ENCODE measurements at places on chromosomes 1 and 21.

GRCh38 chr1:97139512-97139911 is 417.9 kb downstream of the PTBP2 start:
- DNase-seq, result no peak

GRCh38 chr1:218339267-218339831 is 5.8 kb upstream of the TGFB2 start:
- no peak for DNase-seq

DNA sequence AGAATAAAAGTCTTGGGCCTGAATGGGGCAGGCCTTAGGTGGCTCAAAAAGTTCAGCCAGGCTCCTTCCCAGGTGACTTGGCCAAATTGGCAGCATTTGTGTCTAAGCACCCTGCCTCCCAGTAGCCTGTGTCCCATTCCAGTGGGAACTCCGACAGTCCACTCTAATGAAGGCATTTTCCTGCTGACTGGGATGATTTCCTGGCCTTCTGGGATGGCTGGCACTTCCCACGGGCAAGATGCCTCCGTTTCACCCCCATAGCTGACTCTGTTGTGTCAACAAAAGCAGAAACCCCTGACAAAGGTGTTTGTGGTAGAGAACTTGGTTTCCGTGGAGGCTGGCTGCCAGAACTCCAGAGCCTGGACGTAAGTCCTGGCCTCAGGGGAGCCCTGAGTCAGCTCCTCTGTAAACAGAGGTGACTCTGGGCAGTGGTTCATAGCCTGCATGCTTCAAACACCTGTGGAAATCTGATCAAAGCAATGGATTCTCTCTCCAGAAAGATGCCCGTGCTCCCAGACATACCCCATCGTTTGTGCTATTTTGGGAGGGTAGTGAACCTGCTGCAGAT is 36.6 kb downstream of the WNT3A start:
- no peak for DNase-seq

DNA sequence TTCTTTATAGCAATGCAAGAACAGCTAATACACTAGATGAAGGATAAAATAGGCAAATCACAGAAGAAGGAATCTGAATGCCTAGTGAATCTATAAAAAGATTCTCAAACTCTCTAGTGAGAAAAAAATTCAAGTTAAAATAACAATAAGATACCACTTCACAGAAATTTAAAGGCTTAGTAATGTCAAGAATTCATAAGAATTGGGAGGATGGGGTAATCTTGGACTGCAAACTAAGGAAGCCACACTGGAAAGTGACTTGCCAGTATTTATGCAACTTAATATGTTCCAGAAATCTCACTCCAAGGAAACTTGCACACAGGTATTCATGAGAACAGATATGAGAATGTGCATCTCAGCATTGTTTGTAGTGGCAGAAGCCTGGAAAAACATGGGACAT is 38.9 kb upstream of the PRRC2C start:
- DNase-seq, result no peak

DNA sequence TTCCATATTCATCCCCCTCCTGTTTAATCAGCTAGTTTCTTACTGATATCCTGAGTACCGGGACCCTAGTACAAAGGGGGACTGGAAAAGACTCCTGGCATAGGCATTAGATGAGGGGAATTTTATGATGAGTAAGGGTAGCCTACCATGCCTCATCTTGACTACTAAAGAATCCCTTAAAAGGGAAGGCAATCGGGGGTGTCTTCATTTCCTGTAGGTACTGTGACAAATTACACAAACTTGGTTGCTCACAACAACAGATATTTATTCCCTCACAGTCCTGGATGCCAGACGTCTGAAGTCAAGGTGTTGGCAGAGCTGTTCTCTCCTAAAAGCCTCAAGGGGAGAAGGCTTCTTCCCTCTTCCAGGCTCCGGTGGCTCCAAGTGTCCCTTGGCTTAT is 28.9 kb upstream of the RUNX1 start:
- DNase-seq, result no peak

DNA sequence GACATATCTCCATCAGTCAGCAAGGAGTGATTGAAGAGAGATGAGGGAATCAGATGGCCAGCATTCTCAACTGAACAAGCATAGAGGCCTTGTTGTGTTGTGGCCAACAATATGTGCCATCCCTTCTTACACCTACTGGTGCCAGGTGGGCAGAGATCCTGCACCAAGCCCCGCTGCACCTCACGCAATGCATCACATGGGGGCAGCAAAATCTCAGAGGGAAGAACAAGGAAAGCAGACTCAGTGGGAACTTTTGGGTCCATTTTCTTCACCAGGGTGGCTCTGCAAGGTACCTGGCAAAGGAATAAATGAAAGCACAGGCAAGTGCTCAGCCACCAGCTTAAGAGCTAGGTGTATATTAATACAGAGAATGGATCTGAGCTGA is 33.2 kb downstream of the HSD3B2 start:
- DNase-seq, result no peak

DNA sequence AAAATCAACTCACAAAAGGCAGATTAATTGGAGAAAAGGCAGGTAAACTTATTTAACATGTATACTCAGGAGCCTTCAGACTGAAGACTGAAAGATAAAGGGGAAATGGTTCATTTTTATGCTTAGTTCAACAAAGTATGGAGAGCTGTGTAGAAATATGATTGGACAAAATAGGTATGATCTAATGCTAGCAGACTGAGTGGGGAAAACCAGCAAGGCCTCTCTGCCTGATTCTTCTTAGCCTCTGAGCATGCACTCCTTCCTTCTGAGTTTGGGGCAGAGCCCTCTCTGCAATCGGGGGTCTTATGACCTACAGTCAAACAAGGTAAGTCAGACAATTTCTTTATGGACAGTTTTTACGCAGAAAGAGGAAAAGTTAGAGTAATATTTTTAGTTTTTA is 38.8 kb upstream of the SUCO start:
- DNase-seq, result no peak

DNA sequence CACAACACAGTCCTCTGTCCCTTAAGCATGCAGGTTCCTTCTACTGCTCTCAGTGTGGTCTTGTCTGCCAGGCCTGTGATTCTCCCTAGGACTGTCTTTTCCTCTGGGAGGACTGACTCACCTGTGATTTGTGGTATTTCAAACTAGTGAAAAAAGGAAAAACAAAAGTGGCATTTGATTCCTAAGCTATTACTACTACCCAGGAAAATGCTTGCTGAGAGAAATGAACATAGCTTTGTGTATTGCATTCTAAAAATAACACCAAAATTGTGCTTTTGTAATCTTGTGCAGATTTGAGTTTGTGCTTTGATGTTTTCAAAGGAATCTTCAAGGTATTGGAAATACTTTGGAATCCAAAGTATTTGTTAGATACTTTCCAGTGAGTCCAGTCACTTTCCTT is 57.0 kb downstream of the GPR161 start:
- DNase-seq, result no peak

DNA sequence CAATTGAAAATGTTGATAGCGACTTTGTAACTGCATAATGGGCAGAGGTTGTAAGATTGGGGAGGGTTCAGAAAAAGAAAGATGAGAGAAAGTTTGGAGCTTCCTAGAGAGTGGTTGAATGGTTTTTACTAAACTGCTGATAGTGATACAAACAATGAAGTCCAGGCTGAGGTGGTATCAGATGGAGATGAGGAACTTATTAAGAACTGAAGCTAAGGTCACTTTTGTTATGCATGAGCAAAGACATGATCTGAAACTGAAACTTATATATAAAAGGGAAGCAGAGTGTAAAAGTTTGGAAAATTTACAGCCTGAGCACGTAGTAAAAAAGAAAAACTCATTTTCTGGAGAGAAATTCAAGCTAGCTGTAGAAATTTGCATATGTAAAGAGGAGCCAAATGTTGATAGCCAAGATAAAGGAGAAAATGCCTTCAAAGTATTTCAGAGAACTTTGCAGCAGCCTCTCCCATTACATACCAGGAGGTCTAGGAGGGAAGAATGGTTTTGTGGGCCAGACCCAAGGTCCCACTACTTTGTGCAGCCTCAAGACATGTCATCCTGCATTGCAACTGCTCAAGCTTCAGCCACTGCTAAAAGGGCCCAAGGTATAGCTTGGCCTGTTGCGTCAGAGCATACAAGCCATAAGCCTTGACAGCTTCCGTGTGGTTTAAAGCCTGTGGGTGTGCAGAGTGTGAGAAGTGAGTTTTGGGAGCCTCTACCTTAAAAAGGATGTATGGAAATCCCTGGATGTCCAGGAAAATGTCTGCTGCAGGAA is 843.9 kb downstream of the AMY1C start:
- no peak for DNase-seq

GRCh38 chr1:2546515-2547209 is 9.5 kb upstream of the TNFRSF14 start:
- DNase-seq, result peak; percentile 95

DNA sequence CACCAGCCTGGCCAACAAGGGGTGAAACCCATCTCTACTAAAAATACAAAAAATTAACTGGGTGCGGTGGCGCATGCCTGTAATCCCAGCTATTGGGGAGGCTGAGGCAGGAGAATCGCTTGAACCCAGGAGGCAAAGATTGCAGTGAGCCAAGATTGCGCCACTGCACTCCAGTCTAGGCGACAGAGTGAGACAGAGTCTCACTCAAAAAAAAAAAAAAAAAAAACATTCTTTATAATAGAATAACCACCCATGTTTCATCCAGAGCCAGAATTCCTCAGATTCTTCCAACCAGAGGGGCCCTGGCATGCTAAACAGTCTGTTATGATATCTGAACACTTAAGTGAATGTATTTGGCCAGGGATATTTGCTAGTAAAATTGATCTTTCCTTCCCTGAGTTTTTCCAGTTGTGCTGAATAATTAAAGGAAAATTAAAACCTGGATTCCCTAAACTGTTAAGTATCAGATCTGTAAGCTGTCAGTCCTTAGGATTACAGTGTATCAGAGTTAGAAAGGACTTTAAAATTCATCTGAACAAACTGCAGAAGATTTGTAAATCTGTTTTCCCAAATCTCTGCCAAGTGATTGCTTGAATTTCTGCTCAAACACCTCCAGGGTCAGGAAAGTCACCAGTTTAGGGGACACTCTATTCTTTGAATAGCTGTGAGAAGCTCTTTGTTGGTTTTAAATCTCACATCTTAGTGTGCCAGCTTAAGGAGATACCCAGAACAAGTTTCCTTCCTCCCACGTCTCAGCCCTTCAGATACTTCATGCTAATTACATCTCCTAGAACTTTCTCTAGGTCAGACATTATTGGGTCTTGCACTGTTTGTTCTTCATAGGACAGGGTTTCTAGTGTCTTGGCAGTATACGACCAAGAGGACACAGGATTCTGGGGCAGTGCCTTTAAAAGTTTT is 84.6 kb upstream of the BMP8A start:
- no peak for DNase-seq

GRCh38 chr1:181206513-181206912 is 118.0 kb downstream of the IER5 start:
- no peak for DNase-seq

GRCh38 chr21:15130326-15130725 is 65.5 kb upstream of the NRIP1 start:
- DNase-seq, result no peak

GRCh38 chr1:188433425-188433824 is 1604.7 kb downstream of the PLA2G4A start:
- DNase-seq, result no peak

GRCh38 chr1:18830596-18830995 is 28.9 kb downstream of the TAS1R2 start:
- DNase-seq, result no peak

DNA sequence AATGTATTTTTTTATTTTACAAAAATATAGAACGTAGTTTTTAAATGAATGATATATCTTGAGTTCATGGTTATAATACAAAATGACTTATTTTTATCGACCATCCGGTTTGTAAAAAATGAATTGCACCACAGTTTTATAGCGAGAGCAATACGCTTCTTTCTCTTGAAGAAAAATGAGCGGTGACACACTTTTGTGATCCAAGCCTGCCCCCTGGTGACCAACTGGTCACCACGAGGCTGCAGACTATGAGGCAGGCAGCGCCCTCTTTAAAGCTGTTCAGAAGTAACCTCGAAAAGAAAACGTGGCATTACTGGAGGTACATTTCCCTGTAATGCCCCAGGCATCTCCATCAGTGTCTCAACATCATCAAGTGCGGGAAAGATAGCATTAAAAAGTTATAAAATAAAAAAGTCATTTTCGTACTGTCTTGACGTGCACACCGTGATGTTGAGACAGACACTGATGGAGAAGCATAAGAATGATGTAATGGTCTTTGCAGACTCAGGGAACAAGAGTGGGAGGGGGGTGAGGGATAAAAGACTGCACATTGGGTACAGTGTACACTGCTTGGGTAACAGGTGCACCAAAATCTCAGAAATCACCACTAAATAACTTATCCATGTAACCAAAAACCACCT is 734.2 kb upstream of the ADAMTS5 start:
- DNase-seq, result peak; percentile 56

DNA sequence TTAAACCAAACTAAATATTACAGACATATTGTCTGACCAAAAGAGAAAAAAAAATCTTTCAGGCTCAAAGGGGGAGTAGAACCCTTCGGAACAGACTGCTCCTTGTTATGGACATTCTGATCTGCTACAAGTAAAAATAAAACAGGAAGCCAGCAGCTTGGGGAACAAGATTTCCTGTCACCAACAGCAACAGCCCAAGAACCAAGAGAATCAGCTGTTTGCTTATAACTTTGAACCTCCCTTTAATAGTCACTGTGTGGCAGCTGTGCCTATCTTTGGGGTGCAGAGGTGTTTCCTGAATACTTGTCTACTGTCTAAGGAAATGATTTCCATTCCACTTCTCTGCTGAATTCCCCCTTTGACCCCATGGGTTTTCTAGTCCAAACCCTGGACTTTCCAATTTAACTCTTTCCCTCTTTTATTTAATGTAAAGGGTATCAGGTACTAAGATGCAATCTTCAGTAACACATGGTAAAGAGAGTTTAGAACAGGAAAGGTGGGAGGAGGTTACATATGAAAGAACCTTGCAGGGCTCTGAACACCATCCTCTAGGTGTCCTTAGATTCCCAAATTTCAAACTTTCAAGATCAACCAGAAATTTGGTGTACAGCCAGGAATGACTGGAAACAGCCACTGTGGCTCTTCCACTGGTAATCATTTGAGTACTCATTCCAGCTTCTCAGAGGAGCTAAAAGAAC is 38.6 kb downstream of the GPR3 start:
- no peak for DNase-seq

DNA sequence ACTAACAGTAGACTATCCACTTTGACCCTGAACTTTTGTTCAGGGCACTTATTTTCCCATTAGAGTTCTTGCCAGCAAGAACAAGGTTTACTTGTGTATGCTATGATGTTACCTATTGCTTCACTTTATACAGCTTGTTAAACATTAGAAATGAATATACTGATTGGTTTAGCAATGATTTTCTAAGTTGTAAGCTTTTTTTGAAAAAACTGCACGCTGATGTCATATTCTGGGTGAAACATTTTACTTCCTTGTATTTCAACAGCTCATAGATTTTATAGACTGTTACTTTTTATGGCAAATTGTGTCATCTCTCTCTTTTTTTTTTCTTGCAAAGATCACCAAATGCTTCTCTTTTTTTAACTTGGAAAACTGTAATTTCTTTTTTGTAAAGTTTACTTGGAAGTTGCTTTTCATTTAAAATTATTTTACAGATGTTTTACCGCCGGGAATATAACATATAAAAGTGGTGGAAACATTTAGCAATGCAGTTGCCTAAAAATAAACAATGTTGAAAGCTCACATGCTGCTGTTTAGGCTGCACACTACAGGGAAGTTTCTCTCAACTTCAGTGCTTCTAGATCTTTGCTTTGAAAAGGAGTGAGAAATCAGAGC is 215.3 kb upstream of the NFIA start:
- no peak for DNase-seq

Measured in NCI-H510A (cell line).